Mucosa of descending colon (tissue), 3 donors: ENCODE measurements at places on chromosomes 1 and 21. TPM values are rescaled to one million over a fixed set of nuclear protein-coding genes. Genes with fewer than 3 reads are reported as not detected.

SLC1A7 gene
- 0.93 TPM for total RNA-seq

DNA sequence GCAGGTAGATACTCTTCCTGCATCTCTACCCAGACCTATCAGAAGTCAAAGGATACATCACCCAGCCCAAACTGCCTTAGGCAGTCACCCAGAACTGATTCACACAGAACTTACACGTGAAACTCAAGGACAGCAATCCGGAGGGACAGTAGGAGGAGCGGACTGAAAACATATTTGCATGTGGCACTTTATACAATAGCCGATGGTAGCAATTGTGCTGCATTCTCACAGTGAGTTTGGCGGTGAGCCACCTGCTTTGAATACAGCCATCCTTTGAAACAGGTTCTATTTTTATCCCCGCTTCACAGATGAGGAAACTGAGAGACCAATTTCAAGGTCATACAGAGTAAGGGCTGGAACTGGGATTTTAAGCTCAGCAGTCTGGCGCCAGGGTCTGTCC, 69.5 kb downstream of the EDEM3 start:
- no peak for DNase-seq

DNA sequence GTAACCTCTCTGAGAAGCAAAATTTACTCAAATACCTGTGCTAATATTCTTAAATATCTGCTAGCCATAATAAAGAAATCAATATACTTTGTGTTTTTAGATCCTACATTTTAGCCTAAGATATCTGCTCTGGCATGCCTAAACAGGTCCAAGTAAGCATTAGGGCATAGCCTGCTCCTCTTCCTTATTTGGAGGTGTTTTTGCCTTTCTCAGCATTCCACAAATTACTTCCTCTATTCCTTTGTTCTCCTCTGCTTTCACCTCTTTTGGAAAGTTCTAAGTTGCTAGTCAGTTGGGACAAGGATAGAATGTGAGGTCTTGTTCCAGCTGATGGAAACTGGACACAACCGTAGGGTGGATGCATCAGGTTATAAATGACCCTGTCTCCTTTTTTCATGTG, 7.2 kb upstream of the OR10X1 start:
- no peak for DNase-seq

MROH9 gene
- not detected for total RNA-seq

- peak; percentile 87 for DNase-seq
Measured at GRCh38 chr1:20358761-20359263, 68.1 kb downstream of the VWA5B1 start.

ALG14 gene
- total RNA-seq = 11.4 TPM

DNA sequence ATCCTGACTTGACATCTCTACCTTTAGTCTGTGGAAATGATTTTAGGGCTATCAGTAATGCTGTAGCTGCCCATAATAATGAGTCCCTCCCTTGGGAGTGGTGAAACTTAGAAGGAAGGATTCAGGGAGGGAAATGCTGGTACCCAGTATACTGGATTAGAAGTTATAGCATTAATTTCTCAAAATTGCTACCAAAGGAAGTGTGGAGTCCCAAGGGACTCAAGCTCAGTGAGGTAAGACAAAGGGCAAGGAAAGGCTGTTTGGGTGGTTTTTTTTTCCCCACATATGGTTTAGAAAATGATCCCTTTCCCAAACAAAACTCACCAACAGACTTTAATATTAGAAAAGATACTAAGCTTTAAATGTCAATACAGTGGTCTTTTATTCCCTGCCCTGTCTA, 99.9 kb downstream of the CD247 start:
- no peak for DNase-seq

DNA sequence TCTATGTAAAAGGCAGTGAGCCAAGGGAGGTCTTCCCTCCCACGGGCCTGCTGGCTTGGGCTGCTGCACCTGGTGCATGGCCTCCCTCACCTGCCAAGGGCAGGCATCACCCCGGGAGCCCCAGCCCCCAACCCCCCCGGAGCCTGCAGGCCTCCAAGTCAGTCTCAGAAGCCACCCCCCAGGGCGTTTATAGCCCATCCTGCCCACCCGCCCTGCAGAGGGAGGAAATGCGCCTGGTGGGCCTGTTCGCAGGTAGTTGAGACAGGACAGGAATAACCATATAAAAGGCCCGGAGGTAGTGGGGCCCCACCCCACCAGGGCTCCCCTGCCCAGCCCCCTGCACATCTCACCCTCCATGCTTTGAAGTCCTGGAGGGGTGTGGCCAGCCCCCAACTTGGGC, 18.2 kb upstream of the ARF1 start:
- DNase-seq = no peak

- no peak for DNase-seq
Measured at GRCh38 chr1:195019385-195019784, 1588.9 kb downstream of the KCNT2 start.

DNA sequence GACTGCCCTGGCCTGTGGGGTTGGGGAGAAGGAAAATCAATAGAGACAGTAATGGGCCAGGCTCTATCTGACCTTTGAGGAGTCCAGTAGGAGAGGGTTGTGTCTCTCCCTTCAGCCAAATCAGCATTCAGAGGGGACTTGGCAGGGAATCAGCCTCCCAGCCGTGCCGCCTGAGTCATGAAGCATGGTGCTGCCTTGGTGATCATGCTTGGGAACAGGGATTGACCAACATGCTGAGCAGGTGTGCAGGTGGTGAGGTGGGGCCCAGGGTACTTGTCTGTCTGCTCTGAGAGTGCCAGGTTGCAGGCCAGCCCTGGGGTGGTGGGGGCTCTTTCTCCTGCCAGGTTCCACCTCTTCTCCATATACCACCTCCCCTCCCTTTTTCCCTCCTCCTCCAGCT, 58.9 kb upstream of the TLR5 start:
- DNase-seq = no peak

- no peak for DNase-seq
Measured at GRCh38 chr21:14607262-14607661, 61.1 kb upstream of the SAMSN1 start.

MCOLN2 gene
- 66.2 TPM for total RNA-seq

GRCh38 chr1:68107771-68108170, 57.3 kb upstream of the DIRAS3 start:
- no peak for DNase-seq

GRCh38 chr1:205920861-205921569, 22.2 kb downstream of the SLC26A9 start:
- no peak for DNase-seq

DNA sequence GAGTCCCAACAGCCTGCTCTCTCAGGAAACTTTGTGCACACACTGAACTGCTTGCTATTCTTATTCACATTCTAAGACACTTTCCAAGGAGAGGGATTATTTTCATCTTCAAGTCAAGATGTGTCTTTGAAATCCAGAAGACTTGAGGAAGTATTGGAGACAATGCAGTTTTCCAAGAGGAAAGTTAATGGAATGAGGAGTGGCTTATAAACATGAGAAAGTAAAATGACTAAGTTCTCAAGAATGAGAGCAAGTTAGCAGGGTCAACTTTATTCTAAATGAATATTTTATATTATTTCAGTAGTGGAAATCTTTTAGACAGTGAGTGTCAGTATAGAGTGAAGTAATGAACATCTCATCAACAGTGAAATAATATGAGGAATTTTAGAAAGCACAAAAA, 1239.3 kb downstream of the MRPL39 start:
- no peak for DNase-seq

FMO1 gene
- not detected for total RNA-seq

PGLYRP4 gene
- not detected for total RNA-seq

DNA sequence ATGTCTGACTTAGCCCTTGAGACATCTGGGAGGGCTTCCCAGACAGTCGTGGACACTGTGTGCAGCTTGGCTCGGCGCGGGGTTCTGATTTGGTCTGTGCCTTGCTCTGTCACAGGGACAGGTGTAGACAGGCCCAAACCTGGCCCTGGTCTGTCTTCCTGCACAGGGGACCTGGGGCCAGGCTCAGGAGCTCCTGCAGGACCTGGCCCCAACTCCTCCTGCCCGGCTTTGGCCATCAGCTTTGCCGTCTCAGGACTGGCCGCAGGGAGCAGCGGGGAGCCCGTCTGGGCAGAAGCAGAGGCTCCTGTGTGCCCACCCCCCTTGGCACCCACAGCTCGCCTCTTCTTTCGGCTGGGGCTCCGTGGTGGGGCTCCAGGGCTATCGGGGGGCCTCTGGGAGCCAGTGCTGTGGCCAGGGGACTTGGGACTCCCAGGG, 1.7 kb downstream of the PERM1 start:
- no peak for DNase-seq

- DNase-seq = no peak
Measured at GRCh38 chr1:197303463-197303862, 35.4 kb downstream of the CRB1 start.

GRCh38 chr1:228063251-228064191, 19.0 kb upstream of the ARF1 start:
- peak; percentile 18 for DNase-seq

DNA sequence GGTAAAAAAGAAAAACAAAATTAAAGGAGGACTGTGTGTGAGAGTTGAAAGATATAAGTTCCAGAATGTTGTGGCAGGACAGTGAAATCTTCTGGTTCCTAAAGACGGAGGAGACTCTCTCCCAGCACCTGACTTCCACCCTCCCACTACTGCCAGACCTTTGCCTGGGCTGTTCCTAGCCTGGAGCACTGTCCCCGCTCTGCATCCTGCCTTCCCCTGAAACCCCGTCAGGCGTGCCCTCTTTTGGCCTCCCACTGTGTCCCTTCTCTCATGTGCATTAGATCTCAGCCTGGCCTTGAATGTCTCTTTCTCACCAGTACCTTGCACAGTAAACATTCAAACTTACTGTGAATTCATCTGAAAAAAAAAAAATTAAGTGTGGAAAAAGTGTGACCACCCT, 74.1 kb downstream of the VPS26C start:
- no peak for DNase-seq

TSACC gene
- not detected for total RNA-seq

DNA sequence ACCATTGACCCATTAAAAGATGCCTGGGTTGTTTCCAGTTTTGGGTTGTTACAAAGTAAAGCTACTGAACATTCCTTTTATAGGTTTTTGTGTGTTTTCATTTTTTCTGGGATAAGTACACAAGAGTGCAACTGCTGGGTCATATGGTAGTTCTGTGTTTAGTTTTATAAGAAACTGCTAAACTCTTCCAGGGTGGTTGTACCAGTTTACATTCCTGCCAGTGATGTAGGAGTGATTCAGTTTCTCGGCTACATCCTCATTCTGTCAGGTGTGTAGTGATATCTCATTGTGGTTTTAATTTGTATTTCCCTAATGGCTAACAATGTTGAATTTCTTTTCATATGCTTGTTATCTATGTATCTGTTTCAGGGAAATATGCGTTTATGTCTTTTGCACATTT, 58.5 kb upstream of the DNAJC6 start:
- DNase-seq = no peak

DNA sequence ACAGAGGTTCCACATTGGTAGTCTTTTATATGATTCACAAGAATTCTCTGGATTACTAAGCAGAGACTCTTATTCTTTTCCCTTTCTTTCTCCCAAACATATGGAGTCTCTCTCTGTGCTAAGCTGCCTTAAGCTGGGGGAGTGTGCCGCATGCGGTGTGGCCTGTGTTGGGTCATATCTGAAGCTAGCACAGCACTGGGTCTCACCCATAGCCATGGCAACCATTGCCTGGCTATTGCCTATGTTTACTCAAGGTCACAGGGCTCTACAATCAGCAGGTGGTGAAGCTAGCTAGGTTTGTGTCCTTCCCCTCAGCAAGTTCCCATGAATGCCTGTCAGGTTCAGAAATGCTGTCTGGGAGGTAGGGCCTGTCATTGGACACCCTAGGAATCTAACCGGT, 73.6 kb upstream of the ZRANB2 start:
- no peak for DNase-seq

DNA sequence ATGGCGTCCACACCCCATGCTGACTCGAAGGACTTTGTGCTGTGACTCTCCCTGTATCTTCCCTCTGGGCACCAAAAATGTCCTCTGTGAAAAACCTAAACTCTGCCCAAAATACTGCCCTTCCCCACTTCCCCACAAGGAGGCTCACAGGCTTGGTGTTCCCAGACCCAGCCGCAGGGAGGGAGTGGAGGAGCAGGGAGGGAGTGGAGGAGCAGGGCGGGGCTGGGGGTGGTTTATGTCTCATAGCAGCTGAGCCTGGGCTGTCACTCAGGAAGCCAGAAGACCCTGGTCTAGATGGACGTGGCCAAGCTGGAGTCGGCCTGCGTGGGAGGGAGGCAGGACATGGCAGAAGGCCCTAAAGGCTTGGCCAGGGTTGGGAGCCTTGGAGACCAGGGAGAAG, 461.7 kb downstream of the PTPRU start:
- DNase-seq = no peak

- DNase-seq = no peak
Measured at GRCh38 chr1:85240174-85240601, 19.3 kb downstream of the C1orf52 start.

DNA sequence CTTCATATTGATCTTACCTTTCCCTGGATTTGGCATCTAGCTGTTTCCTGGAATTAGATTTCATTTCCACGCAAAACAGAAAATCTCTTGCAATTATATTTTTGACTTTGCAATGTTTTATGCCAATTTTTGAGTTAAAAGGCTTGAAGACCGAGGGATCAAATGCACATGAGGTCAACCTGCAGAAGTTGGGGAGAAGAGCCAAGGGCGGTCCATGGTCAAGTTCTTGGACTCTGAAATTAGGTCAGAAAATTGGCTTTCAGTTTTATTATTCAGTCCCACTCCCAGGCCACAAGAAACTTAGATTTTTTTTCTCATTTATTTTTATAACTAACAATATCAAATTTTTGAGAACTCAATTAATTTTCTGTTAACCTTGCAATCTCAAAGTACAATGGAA, 499.1 kb upstream of the USP24 start:
- DNase-seq = no peak

- no peak for DNase-seq
Measured at GRCh38 chr1:28845786-28846543, 34.0 kb downstream of the OPRD1 start.

GRCh38 chr21:31408301-31409088, 64.4 kb upstream of the TIAM1 start:
- no peak for DNase-seq

DNA sequence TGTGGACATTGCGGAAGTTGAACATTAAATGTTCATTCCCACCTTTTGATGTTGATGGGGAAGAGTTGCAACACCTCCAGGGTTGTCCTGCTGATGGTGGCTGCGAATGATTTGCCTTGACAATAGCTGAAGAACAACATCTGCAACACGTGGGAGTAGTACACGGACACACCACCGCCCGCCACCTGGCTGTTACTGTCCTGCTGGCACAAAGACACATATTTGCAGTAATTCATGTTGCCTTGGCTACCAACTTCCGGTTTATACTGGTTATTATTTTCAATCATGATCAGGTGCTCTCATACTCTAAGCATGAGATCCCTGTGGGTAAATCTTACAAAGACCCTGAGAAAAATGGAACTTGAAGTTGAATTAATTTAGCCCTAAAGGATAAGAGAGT, 55.2 kb downstream of the UBR4 start:
- peak; percentile 64 for DNase-seq
